Stimulated activated CD4-positive, alpha-beta T cell treated with anti-CD3 and anti-CD28 coated beads, TNF-alpha, amount 100 ng/mL, for 24 hours (primary cell): ENCODE measurements at places on chromosomes 5 and 9.

DNA sequence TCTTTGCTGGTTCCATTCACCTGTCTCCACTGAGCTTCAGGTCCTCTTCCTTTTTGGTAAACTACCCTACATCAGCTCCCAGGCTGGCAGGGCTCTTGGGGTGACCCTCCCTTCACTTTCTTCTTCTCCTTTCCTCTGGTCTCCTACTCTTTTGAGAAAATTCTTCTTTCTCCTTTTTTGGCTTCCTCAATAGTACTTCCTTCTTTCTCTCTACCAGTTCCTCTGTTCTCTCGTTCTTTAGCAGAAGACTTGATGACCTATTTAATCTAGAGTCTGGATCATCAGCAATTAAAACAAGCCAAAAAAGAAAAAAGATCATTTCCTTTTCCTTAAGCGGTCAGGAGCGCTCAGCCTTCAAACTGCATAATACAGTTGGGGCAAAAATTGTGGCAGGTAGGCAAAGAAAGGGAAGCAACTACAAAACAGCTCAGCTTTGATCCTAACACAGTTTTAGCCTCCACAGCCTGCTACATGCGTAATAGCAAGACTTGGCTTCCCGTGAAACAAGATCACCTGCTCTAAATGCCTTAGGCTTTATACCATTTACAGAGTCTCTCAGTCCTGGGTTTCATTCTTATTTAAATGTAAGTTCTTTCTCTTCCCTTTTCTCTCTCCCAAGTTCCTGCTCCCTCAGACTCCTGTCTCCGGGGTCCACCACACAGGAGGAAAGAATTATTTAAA is 14.0 kb upstream of the GSN start:
- no peak for DNase-seq

- DNase-seq: no peak
Observed at GRCh38 chr5:171622010-171622409, 163.6 kb upstream of the SMIM23 start.

DNA sequence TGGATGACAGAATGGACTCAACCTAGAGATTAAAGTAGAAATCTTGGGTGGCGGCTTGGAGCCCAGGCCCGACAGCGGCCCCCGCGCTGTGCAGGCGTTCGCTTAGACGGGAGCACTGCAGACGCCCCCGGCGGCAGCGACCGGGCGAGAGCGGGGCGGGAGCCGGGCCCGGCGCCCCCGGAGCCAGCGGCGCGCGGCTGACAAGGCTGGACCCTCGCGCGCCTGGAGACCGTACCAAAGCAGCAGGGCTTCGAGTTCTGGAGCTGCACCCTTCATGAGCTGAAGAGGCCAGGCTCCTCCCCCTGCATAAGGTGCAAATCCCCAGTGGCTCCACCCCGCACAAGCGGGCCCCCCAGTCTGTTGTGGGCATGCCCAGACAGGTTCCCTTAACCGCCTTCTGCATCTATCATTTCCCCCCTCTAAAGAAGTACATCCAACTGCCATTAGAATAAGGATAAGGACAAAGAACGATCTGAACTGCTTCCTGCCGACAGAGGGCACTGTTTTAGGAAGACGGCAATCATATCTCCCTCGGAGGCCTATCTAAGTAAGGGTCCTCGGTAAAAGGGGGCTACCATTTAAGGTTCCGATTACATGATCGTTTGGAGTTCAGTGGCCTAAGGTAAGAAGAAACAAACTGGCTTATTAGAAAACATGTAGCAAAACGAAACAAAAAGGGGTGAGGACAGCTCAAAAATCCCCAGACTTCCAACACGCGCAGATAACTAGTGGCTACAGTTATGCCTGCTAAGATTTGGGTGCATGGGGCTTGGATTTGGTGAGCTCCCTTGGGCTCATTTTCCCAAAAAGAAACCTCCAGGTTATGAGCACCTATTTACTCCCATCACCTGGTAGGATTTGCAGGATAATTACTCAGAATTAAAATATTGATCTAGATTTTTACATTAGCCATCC is 66.3 kb downstream of the RGMB start:
- DNase-seq: no peak

DNA sequence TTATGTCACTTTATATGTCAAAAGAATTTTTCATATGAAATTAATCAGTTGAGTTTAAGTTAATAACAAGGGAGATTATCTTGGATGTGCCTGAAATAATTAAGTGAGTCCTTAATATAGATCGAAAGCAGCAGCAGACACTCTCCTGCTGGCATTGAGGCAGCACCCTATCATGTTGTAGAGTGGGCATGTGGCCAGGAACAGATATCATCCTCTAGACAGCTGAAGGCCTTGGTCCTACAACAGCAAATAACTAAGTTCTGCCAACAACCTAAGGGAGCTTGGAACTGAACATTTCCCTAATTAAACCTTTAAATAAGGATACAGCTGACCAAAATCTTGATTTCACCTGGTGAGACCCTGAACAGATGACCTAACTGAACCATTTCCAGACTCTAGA is 25.8 kb upstream of the UGT3A1 start:
- no peak for DNase-seq

DNA sequence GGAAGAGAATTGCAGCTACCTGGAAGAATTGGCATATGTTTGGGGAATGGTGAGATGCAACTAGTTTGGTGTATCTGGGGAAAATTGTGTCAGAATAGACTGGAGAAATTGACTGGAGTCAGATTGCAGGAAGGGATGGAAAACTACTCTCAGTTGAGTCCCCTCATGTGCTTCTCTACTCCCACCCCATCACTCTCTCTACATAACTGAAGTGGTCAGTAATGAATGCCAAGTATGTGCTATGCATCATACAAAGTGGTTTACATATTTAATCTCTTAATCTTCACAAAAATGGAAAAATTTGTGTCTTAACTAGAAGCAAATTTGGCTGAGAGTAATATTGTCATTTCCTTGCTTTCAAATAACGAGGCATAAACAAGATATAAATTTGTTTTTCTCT is 146.4 kb upstream of the TNC start:
- DNase-seq: no peak

DNA sequence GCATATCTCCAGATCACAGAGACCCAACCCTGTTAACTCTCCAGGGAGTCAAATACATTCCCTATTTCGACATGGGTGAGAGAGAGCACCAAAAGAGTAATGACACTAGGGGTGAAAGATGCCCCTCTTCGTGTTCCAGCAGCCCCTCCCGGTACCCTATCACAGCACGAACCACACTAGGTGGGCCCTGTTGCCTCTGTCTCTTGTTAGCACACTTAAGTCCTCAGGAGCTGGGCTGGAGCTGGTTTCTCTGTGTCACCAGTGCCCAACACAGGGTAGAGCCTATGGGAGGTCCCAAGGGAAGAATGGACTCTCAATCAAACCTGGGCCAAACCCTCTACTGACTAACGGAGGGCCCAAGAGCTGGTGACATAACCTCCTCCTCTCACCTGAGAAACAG is 1.2 kb downstream of the CDK20 start:
- no peak for DNase-seq

DNA sequence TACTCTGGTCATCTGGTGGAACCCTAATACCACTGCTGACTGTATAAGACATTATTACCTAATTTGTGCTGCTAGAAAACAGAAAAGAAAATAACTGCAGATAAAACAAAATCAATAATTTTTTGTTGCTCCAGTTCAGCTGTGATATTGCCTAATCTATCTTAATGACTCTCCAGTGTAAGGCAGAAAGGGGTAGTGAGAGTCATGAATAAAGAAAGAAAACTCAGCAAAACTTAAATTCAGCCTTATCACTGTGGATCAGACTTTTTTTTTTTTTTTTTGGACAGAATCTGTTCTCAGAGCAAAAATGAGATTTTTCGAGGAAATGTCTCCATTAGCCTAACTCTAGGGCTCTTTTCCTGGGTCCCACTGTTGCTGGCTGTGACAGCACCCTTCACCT is 1.1 kb upstream of the DOCK2 start:
- DNase-seq: no peak

- DNase-seq: no peak
Observed at GRCh38 chr5:34591723-34592122, 64.4 kb upstream of the RAI14 start.

DNA sequence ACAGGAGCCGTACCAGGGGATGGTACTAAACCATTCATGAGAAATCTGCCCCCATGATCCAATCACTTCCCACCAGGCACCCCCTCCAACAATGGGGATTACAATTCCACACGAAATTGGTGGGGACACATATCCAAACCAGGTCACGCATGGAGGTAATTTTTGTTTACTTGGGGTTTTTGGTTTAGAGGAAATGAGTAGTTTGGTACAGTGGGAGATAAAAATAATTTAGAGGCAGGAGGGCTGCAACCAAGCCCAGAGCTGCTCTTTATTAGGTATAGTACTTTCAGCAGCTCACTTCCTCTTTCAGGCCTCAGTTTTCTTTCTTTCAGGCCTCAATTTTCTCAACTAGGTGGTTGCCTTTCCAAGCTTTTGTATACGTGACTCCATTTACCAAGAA is 23.2 kb downstream of the PRUNE2 start:
- DNase-seq: no peak

DNA sequence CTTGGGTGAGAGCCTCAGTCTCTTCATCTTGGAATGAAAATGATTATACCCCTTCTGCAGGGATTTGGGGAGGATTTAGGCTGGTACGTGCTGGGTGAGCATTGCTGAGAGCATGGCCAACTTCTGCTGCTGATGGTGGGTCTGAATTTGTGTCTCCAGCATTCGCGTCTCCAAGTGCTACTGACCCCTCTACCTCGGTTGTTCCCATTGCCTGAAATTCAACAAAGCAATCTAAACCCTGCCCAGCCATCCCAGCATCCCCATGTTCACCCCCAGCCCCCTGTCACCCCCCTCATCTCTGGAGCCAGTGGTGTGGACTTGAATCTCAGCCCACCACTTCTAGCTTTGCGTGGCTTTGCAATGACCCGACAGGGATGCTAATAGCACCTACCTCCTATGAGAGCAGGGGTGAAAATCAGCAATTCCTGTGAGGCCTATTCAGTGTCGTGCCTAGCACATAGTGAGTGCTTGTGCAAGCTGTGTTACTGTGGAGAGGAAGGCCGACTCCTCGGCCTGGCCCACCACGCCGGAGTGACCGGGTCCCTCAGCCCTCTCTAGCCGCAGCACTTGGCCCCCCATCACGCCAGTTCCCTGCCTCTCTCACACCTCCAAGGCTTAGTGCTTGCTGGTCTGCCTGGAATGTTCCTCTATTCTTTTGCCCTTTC is 43.4 kb upstream of the SH3PXD2B start:
- DNase-seq: no peak

GRCh38 chr5:10658265-10658664 is 94.4 kb downstream of the ANKRD33B start:
- no peak for DNase-seq

- no peak for DNase-seq
Observed at GRCh38 chr5:135596788-135597187, 18.0 kb upstream of the CXCL14 start.

DNA sequence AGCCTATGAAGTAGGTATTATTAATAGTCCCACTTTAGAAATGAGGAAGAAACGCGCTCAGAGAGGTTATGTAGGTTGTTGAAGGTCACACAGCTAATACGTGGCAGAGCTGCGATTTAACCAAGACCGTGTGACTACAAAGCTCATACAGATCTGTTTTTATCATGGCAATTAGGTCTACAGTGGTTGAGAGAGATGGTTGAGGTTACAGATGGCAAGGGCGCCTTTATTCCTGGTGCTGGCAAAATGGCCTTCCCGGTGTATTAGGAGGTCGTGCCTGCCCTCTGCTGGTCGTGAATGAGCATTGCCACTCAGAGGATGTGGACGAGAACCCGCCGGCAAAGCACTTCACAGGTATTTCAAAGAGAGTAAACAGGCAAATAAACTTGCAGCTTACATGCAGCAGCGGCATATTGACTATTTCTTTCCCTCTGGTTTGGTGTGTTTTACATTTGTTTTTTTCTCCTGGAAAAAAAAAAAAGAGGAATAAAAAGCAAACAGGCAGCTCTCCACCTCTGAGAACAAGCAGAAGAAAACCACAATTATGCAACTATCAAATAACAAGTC is 65.3 kb upstream of the EGFLAM start:
- peak; percentile 42 for DNase-seq

DNA sequence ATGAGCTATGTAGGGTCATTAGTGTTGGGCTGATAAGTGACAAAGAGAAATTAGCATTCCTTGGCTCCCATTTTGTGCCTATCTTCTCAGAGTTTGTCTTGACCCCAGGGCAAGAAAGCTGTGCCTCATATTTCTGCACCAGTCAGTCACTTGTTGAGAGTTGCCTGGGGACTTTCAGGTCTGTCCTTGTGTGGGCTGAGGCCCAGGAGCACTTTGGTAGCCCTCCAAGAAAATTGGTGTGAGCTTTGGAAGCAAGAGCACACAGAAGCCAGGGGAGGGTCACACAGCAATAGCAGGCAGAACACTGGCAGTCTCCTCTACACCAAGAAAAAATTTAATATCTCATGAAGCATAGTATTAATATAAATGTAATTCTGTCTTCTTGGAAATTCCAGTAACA is 239.9 kb downstream of the NPR3 start:
- DNase-seq: no peak

- no peak for DNase-seq
Observed at GRCh38 chr5:175282611-175283225, 161.3 kb downstream of the DRD1 start.

DNA sequence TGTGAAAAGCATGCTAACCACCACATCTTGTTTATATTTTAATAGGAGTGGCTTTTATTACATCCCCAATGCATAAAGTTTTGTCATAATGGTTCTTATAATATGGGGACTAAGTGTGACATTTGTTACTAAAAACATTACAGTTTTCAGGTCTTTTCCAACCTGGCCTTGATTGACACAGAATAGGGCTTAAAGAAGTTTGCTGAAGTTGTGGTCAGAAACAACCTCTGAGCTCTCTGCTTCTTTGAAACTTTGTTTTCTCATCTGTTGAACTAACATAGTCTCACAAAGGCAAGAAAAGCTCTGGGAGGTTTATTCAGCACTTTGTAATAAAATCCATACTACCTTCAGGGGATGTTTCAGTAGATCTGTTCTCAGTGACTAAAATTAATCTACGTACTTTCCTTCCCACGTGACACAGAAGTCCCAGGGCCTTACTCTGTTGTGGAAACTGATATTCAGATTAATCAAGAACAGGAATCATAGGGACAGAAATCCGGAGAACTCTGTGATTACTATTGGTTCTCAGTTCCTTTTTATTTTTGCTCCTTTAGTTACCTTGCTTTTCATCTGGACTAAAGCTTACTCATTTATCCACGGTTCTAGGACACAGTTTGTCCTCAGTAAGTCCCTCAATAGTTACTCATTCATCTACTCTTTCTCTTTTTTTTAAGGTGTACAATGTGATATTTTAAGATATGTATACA is 289.0 kb upstream of the EFNA5 start:
- no peak for DNase-seq

DNA sequence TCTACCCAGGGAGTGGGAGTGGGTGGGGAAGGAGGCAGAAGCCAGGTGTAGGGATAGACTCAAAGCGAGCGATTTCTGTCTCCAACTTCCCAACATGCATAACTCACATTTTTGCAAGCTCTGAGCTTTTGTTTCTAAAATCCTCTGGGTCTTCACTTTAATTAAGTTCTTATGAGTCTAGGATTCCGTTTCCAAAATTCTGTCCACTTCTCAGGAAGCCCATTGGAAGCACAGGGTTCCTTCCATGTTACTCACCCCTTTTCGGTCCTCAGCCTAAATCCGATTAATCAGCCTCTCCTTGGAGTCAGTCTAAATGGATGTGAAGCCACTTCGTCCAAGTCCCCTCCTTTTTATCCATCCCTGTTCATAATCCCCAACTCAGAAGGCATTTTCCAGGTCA is 1.4 kb downstream of the GPX3 start:
- DNase-seq: no peak

GRCh38 chr9:4298255-4299004 is 1.4 kb downstream of the GLIS3 start:
- no peak for DNase-seq
